ENCODE measurements at places on chromosomes 2 and 18.

DNA sequence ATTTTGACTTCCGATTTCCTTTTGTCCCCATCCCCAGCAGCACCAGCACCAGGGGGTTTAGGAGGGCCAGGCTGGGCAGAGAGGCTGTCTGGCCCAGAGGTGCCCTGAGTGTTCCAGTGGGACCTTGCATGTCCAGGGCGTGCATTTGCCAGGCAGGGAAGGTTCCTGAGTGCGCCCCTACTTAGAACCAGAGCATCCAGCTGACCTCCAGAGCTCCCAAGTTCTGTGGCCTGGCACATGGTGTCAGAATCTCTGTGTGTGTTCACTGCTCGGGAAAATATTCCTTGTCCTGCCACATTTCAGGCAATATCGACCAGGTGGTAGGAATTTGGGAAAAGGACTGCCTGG lies 5.5 kb downstream of the SIX3 start:
- no peak for DNase-seq

DNA sequence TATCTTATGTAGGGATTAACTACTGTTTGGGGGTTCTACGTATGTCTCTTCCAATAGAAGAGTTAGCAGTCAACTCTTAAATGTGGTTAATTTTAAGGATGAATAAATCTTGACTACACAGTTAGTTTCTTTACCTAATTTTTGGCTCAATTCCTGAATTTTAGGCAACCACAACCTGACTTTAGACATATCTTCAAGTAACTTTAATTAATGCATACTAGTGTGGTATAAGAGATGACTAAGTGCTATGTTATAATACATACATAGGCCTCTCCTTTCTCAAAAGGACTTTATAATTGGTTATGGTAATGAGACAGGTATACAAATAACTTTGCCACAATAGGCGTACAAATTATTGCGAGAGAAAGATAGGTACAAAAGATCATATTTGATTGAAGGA lies 312.0 kb downstream of the IRS1 start:
- DNase-seq: no peak

GRCh38 chr2:241815477-241816430 lies 6.8 kb downstream of the NEU4 start:
- no peak for DNase-seq

DNA sequence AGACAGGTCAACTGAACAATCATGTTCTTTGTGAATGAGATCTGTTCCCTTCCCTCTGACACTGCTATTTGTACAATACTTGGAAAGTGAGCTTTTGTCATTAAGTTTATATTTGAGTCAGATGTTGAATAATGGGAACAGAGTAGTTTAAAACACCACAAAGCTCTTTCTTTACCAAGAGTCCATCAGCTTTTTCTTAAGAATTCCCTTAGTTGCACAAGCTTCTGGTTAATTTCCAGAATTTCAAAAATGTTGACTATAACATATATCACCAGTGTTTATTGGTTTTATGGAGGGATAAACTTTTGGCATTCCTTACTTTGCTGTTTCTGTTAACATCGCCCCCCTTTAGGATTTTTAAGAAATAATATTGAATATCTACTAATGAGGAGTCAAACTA lies 403.7 kb downstream of the CCDC85A start:
- no peak for DNase-seq

DNA sequence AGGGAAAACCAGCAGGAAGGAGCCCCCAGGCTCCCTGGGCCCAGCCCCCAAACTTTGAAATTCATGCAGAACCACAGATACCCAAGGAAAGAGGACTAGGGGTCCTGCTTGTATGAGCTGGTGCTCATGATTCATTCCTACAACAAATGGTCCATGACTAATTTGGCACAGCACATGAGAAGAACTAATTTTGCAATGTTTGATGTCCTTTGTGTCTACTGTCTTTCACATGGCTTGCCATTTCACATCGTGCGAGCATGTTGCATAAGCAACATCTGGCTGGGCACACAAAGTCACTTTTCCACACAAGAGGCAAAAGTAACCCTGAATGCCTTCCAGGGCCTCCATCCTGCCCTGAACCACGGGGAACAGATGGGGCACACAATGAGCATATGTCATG lies 149.6 kb upstream of the APCDD1 start:
- DNase-seq: no peak

DNA sequence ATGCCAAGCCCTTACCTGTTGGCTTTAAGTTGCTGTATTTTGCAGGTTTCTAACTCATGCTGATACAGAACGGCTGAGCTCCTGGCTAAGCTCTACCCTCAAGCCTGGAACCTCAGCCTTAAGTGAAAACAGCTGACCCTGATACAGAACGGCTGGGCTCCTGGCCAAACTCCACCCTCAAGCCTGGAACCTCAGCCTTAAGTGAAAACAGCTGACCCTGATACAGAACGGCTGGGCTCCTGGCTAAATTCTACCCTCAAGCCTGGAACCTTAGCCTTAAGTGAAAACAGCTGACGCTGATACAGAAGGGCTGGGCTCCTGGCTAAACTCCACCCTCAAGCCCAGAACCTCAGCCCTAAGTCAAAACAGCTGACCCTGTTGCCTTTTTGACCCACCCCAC lies 17.6 kb upstream of the DNER start:
- no peak for DNase-seq

DNA sequence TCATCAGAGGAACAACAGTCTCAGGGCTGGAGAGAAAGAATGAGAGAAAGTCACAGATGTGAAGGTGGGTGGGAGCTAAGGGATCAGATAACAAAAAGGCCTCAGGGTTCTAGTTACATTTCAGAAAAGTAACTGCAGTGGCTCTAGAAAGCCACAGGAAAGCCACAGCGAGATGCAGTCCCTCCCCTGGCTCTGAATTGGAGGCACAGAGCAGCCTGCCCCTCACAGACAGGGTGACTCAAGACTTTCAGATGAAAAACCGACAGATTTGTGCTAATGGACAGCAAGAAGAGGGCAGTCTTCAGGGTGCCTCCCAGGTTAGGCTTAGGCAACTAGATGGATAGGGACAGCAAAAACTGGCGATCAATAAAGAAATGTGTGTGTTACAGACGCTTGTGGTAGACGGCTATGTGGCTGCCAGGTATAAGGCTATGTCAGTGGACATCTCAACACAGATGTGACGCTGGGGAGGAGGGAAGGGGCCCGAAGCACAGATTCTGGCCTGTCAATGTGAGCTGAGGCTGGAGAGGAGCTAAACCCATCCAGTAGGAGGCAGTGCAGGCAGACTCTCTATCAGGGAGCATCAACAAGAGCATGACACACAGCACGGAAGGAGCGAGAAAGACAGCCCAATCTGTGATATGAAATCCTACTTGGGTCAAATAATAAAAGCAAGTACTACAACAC lies 26.2 kb downstream of the UNC50 start:
- no peak for DNase-seq
